Upper lobe of right lung (tissue), 1 donor: ENCODE measurements at places on chromosomes 1 and 21. TPM values are rescaled to one million over a fixed set of nuclear protein-coding genes. Genes with fewer than 3 reads are reported as not detected.

BTBD8 gene
- 5.1 TPM for total RNA-seq

C1orf141 gene
- total RNA-seq: not detected

FLG2 gene
- total RNA-seq: not detected

ACP6 gene
- total RNA-seq: 15.8 TPM

S100A2 gene
- total RNA-seq: 5.6 TPM

DPM3 gene
- 71.1 TPM for total RNA-seq

SMIM1 gene
- 9.3 TPM for total RNA-seq

EPS8L3 gene
- not detected for total RNA-seq

TTC39A gene
- 42.1 TPM for total RNA-seq

CELSR2 gene
- total RNA-seq: 7.4 TPM

S100A9 gene
- total RNA-seq: 418 TPM

AMY1B gene
- total RNA-seq: 4.1 TPM

ASAP3 gene
- 35.9 TPM for total RNA-seq

CGN gene
- 62.5 TPM for total RNA-seq

COL8A2 gene
- total RNA-seq: 16.2 TPM

CHIA gene
- 6.3 TPM for total RNA-seq

LCE1E gene
- not detected for total RNA-seq

CADM3 gene
- total RNA-seq: 1.7 TPM

TMEM61 gene
- 2.3 TPM for total RNA-seq

KRTAP19-5 gene
- total RNA-seq: not detected

HTR6 gene
- not detected for total RNA-seq

PCBP3 gene
- total RNA-seq: 3.8 TPM

B3GALT6 gene
- 16.7 TPM for total RNA-seq

GUCA2A gene
- not detected for total RNA-seq

THEM5 gene
- not detected for total RNA-seq

GNG4 gene
- total RNA-seq: not detected
